Vagina (tissue), 2 donors: ENCODE measurements at places on chromosomes 5 and 9.

- peaks cover 4% of the 10 kb centered on the region for H3K4me1 ChIP-seq
- H3K4me3 ChIP-seq: no peak overlapping the region
- H3K27me3 ChIP-seq: no peaks in the 10 kb centered on the region
- DNase-seq: no peak
Measured at GRCh38 chr9:88481933-88482332, 53.0 kb upstream of the NXNL2 start.

- H3K4me1 ChIP-seq: no peaks in the 10 kb centered on the region
- no peak overlapping the region for H3K4me3 ChIP-seq
- H3K27ac ChIP-seq: no peak overlapping the region
- no peaks in the 10 kb centered on the region for H3K36me3 ChIP-seq
Measured at GRCh38 chr5:171168171-171168570, 140.9 kb upstream of the TLX3 start.

DNA sequence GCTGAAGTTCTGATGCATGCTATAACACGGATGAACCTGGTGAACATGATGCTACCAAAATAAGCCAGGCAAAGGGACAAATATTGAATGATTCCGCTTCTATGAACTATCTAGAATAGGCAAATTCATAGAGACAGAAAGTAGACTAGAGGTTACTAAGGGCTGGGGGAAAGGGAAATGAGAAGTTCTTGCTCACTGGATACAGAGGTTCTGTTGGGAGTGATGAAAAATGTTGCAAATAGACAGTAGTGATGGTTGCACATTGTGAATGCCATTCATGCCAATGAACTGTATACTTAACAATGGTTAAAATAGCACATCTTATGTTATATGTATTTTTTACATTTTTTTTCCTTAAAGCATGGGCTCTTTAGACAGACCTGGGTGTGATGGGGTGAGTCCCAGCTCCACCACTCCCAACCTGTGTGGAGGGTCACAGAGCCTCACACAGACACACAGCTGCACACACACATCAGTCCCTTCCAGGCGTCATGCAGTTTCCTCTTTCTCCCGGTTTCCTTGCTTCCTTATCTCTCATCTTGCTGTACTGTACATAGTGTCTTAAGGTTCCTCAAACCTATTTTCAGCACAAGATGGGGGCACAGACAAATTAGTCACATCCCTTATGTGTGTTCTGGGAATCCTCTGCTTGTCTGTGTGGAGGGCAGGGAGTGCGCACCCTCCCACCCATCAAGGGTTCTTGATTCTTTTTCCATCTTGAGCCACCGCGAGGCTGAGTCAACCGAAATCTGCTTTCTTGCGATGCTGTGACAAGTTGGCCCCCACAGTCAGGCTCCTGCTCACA, 192.9 kb downstream of the CRB2 start:
- no peak for DNase-seq
- no peak overlapping the region for H3K27ac ChIP-seq
- H3K27me3 ChIP-seq: no peaks in the 10 kb centered on the region
- H3K4me1 ChIP-seq: no peaks in the 10 kb centered on the region

DNA sequence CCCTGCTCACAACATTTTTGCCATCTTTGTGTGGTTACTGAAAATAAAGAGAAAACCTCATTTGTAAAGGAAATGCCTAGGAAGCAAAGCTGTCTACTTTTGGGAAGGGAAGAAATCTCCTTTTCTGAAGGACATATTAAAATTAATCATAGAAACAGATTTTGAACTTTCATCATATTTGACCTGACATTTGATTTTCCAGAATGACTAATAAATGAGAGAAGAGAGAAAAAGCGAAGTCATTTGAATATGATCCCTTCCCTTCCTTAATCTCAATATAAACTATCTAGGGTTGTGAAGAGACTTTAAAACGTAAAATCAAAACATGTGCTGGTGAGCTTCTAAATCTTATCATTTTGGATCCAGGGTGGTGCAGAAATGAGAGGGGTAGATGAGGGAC, 66.3 kb downstream of the FEM1C start:
- no peak overlapping the region for H3K27ac ChIP-seq
- H3K27me3 ChIP-seq: no peaks in the 10 kb centered on the region
- H3K36me3 ChIP-seq: no peaks in the 10 kb centered on the region
- no peaks in the 10 kb centered on the region for H3K4me1 ChIP-seq
- H3K4me3 ChIP-seq: no peak overlapping the region

- H3K27me3 ChIP-seq: no peaks in the 10 kb centered on the region
- no peak for DNase-seq
- no peaks in the 10 kb centered on the region for H3K4me1 ChIP-seq
- H3K27ac ChIP-seq: no peak overlapping the region
Measured at GRCh38 chr5:143585970-143586369, 182.5 kb upstream of the NR3C1 start.

DNA sequence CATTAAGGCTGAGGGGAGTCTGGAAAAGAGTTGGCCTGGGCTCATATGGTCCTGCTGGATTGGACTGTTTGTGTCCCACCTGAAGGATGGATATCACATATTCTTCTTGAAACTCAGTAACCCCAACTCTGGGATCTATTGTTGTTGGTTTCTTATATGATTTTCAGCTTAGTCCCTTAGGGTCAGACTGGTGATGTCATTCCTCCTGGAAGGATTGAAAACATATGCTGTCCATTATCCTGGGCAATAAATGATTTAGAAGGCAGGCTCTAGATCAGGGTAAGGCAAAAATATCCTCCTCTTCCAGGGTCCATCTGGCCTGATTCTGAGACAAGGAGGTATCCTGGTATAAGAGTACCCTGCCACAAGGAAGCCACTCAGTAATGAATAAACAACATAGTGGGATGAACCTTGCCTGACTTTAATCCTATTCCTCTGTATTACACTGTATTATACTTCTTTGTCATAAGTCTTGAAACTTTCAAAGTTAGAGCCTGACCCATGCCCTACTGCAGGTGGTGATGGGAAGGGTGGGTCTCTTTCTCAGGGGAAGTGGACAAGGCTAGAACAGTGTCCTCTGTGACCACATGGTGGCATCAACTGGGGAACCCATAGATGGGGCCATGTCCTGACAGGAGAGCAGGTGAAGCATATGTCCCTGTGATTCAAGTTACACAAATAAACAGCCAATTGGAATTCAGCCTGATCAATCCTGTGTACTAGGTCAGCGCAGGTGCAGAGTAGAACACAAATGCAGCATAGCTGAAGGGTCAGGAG, 454.4 kb upstream of the TRPC7 start:
- no peaks in the 10 kb centered on the region for H3K4me1 ChIP-seq
- H3K27me3 ChIP-seq: no peaks in the 10 kb centered on the region
- no peak overlapping the region for H3K27ac ChIP-seq

DNA sequence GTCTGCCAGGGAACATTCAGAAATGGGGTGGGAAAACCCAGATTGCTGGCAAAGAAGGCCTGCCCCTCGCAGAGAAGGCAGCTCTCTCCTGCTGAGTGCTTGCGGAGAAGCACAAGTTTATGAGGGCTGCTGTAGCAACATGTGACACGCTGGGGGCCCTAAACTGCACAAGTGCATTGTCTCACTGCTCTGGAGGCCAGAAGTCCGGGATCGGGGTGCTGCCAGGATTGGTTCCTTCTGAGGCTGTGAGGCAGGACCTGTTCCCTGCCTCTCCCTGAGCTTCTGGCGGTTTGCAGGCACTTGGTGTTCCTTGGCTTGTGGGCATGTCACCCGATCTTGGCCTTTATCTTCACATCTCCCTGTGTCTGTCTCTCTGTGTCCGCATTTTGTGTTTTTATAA, 75.6 kb upstream of the NEURL1B start:
- no peaks in the 10 kb centered on the region for H3K36me3 ChIP-seq
- no peak for DNase-seq
- H3K4me1 ChIP-seq: peaks cover 26% of the 10 kb centered on the region
- no peaks in the 10 kb centered on the region for H3K27me3 ChIP-seq
- peak overlapping the region; percentile 21 for H3K27ac ChIP-seq

GRCh38 chr9:8727191-8727590, 927.6 kb upstream of the DMAC1 start:
- H3K27me3 ChIP-seq: no peaks in the 10 kb centered on the region
- H3K4me3 ChIP-seq: no peak overlapping the region
